ENCODE measurements at places on chromosomes 6 and 20.

DNA sequence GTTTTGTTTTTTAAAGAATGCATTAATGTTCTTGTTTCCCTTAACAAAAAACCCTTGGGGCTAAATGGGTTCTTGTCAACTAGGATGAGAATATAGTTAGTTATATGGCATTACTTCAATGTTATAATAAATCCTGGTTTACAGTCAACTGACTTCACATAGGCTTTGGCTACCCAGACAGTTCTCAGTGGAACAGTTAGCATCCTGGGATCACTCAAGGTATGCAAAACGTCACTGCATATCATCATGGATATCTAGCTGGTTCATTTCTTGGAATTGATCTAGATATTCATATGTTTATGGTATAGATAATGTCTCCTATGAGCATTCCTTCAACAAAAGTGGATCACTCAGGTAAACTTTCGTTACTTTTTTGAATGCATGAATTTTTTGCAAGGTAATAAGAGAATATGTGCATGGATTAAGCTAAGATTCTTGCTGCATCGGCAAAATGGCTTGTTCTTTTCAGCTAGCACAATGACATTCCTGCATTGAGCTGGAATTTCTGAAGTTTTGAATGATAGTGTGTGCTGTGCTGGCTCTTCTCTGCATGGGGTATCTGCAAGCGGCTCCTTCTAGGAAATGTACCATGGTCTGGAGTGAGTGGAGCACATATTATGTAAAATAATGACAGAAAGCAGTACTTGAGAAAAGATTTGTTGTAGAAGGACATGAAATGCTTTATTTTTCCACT lies 138.9 kb downstream of the ADGRG6 start:
- DNase-seq, result no peak

GRCh38 chr20:63846128-63846771 lies 15.0 kb upstream of the ABHD16B start:
- DNase-seq, result peak; percentile 58

DNA sequence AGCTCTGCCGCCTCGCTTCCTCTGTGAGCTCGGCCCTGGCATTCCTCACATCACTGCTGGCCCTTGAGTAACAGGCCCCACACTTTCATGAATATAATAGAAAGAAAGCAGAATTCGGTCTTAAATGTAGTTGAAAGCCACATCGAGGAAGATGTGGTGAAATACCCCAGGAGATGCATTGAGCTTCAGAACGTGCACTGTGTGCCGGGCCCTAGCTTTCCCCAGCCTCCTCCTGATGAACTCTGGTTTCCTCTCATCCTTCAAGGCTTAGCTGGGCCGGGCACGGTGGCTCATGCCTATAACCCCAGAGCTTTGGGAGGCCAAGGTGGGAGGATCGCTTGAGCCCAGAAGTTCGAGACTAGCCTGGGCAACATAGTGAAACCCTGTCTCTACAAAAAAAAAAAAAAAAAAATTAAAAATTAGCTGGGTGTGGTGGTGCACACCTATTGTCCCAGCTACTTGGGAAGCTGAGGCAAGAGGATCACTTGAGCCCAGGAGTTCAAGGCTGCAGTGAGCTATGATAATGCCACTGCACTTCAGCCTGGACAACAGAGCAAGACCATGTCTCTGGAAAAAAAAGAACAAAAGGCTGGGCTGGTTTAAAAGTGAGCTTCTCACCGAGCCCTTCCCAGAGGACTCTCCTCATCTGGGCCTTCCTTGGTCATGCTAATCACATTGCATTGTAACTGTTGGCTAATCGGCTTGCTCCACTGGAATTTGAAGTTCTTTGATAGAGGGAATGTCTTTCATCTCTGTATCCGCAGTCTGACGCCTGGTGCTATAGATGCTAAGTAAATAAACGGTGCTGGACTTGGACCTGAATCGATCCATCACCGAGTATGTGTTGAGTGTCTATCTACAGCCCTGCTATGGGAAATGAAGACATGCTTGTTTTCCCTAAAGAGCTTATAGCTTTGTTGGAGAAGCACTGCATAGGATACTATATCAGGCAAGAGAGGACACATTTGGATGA lies 43.8 kb upstream of the FOXQ1 start:
- DNase-seq, result no peak

GRCh38 chr6:36350681-36351571 lies 14.2 kb upstream of the BNIP5 start:
- DNase-seq, result no peak

GRCh38 chr6:36378936-36379335 lies 8.5 kb downstream of the ETV7 start:
- DNase-seq, result no peak

DNA sequence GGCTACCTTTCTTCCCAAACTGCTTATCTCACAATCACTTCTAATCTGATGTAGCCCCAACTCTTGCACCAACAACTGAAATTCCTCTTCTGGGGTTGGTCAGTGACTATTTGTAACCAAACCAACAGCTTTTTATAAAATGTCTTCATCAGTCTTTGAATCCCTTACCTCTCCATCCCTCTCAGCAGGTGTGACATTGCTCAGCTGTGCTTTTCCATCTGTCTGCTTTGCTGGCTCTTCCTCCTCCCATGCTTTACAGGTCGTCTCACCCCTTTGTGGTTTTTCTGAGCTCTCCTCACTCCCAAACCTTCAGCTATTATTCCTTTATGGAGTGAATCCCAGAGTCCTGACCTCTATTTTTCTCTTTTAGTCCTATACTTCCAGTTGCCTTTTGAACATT lies 5.9 kb downstream of the MAP7 start:
- DNase-seq, result no peak

DNA sequence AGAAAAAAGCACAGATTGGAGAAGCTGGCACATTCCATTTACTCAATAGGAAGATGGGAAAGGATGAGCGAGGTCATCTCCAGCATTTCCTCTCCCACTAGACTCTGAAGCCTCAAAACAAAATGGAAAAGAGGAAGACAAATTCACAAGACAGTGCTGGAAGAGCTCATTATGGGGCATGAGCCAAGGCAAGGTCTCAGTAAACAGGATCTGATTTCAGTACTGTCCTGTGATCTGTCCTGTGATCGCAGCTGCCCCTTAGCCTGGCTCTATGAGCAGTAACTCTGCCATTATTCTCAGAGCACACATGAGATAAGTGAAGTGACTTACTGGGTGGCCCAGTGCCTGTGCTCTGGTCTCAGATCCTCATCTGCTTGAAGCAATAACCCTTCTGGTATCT lies 68.1 kb upstream of the SLC4A11 start:
- DNase-seq, result no peak

DNA sequence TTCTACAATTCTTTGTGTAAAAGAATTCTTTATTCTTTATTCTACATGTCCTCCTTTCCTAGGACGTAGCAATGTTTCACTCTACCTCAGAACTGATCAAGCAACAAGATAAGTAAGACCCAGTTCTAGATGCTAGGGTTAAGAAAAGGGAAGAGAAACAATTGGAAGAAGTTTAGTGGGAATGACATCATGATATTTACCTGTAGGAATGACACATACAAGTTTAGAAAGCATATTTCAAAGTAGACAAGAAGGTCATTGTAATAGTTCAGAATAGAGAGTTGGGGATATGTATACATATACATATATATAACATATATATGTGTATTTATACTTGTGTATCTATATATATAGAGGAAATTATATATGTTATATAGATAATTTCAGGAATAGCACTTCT lies 43.4 kb upstream of the LRRC1 start:
- no peak for DNase-seq

GRCh38 chr20:48681201-48681872 lies 146.5 kb downstream of the PREX1 start:
- DNase-seq, result no peak

DNA sequence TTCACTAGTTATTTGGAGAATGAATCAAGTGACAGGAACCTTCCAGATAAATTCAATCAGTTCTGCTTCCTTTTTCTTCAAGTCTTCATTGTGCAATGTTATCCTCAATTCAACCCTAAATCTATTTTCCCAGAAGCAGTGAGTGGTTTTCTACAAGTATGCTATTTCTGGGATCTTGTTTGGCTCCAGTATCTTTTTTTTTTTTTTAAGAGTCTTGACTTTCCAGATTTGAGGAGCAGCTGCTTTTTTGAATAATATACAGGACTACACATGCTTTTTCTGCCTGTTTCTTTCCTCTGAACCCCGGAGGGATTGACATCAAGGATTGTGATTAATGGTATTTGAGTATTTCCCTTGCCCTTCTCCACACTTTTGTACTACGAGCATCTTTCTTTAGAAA lies 339.2 kb upstream of the JAG1 start:
- DNase-seq, result no peak

GRCh38 chr20:16395366-16395765 lies 177.9 kb downstream of the KIF16B start:
- no peak for DNase-seq

DNA sequence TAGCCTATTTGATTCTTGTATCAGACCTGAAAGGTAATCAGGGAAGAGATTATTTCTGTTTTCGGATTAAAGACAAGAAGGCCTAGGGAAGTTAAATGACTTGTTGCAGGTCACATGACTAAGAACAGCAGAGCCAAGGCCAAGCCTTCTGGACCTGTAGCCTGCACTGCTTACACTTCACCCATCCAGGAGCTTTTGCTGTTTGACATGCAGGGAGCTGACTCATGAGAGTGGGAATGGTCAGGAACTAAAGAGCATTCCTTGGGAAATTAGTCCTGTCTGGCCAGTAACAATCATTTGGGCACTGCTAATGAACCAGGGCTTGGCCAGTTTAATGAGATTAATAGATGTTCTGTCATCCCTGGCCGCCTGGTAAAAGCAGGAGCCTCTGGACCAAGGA lies 46.8 kb downstream of the EIF2S2 start:
- DNase-seq, result peak; percentile 66

DNA sequence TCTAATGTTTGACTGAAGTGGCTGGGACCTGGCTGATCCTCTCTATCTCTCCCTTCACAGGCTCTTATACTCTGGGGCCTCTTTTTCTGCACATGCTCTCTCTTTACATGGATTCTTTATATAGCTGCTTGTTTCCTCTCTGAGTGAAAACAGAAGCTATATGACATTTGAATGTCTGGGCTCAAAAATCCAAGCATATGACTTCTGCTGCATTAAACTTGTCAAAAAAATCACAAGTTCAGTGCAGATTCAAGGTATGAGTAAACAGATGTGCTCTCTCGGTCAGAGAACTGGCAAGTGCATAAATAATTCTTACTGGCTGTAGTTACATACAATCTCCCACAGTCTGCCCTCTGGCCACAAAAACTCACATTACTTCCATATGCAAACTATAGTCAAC lies 96.6 kb downstream of the LCA5 start:
- no peak for DNase-seq

DNA sequence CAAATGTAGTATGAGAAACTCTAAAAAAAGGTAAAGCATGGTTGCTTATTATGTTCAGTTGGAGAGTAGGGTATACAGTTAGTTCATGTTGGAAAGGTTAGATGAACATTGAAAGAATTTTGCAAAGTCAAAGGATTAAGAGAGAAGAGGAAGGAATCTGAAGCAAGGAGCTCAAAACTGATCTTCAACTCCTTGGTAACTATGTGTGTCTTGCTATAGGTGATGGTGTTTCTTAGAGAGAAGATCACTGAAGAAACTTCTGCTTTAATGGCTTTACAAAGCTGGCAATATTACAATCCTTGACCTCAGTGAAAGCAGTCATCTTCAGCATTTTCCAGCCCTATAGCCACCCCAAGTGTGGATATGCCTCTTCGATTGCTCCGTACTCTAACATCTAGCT lies 4.7 kb downstream of the HLA-DRA start:
- no peak for DNase-seq

DNA sequence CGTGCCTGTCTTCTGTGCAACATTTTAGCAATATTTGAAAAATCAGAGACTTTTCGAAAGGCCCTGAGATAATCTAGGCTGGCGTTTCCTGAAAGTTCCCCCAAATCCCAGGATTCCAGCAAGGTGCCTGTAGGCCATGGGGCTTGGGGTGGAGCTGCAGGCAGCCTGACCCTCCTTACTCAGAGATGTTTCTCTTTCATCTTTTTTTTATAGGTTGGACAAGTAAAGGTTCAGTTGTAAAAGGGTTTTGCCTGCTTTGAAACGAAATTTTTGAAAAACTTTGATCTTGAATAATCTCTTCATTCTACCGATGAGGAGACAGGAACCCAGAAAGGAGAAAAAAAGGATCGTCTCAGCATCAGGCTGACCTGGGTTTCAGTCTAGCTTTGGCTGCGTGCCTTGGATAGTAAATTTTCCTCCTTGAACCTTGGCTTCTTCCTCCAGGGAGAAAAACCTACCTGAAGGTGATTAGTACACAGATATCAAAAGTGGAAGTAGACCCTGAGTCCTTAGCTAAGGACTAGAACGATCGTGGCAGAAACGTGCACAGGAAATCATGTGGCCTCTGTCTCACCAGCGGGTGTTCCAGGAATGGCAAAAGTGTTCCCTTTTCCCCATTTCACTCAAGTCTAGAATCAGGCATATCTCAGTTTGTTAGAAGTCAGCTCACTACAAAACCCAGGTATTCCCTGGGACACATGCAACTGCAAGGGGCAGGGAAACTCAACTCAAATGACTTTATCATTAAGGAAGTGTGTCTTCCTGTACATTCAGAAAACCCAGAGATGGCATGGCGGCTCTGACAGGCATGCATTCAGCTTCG lies 128.2 kb upstream of the PTPN1 start:
- no peak for DNase-seq
